GM13977 (cell line): ENCODE measurements at places on chromosomes 12 and 14.

DNA sequence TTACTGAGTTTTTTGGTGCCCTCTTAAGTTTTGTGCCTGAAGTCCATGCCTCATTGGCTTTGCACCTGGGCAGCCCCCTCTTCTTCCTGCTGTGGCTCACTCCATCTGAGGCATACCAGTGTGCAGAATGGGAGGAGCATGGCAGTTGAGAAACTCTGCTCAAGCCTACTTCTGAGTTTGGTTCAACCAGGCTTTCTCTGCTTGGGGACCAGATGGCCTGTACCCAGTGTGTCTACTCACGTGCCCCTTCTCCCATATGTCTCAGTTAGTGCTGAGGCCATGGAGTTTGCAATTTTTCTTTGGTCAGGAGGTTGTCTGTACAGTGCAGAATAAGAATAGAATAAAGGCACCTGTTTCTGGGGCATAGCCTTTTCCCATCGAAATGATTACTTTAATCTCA lies 383.3 kb upstream of the DDHD1 start:
- DNase-seq: no peak

DNA sequence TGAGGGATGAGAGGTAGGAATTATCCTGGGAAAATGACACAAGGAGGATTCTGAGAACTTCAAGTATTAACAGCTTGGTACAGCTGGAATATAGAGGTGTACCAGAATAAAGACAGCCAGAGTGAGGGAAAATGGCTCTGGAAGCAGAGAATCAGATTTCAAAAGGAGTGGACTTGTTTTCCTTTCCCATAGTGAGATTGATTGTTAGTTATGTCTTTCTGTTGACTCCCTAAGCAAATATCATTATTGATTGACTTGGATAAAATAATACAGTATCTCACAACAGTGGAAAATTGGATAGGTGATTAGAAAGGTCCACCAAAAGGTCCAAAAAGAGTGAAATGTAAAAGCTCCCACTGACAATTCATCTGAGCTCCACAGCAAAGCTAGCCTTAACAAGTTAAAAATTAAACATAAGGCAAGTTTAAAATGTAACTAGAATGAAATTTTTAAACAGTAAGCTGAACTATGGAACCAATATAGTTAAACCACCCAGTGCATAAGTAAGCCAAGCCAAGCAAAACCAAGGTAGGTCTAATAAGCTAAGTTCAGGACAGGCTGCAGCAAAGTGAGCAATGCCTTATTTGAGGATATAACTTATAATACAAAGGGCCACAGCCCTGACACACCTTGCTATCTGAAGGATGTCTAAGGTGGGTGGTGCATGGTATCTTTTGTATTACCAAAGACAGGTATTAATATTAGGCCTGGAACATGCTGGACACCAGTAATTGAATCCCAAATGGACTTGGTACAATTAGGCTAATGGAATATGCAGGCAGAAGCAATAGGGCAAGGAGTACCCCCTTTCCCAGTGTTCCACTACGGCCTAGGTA lies 21.8 kb downstream of the ENTPD5 start:
- no peak for DNase-seq

- no peak for DNase-seq
Measured at GRCh38 chr12:57657744-57658143, 24.7 kb upstream of the B4GALNT1 start.

- no peak for DNase-seq
Measured at GRCh38 chr12:10218021-10218420, 5.3 kb downstream of the GABARAPL1 start.

- DNase-seq: no peak
Measured at GRCh38 chr12:80121661-80122060, 22.3 kb downstream of the OTOGL start.

- no peak for DNase-seq
Measured at GRCh38 chr12:48441069-48441468, 31.3 kb upstream of the ANP32D start.

GRCh38 chr12:26608273-26608672 lies 224.7 kb downstream of the ITPR2 start:
- no peak for DNase-seq

- DNase-seq: no peak
Measured at GRCh38 chr12:107655281-107656065, 30.1 kb upstream of the PWP1 start.

- no peak for DNase-seq
Measured at GRCh38 chr12:100497105-100497795, 23.6 kb downstream of the NR1H4 start.

DNA sequence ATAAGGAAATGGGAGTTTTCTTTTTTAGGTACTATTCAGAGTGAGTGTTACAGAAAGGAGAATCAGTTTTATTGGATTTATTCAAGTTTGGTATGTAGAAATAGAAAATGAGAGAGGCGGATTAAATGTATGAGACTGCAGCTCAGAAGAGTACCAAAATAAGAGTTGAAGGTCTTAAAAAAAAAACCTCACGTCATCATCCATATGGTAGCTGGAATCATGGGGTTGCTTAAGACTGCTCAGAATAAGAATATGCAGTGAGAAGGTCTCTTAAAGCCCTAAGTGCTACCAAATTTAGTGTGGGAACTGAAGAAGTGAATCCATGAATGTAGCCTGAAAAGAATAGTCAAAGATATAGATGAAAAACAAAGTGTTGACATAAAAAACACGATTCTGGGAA lies 825.5 kb upstream of the SEL1L start:
- no peak for DNase-seq

- DNase-seq: no peak
Measured at GRCh38 chr14:96002498-96002884, 36.7 kb upstream of the C14orf132 start.

DNA sequence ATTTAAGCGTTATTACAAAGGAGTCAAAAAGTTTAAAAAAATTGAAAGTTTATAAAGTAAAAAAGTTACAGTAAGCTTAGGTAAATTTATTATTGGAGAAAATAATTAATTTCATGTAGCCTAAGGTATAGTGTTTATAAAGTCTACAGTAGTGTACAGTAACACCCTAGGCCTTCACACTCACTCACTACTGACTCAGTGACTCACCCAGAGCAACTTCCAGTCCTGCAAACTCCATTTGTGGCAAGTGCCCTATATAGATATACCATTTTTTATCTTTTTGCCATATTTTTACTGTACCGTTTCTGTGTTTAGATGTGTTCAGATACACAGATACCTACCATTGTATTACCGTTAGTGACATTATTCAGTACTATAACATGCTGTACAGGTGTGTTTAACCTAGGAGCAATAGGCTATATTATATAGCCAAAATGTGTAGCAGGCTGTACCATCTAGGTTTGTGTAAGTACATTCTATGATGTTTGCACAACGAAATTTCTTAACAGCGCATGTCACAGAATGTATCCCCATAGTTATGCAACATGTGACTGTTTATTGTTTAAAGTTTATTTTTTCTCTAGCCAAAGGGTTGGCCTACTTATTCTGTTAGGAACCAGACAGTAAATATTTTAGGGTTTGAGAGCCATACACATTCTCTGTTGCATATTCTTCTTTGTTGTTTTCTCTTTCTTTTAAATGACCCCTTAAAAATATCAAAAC lies 155.5 kb downstream of the PCNX1 start:
- no peak for DNase-seq

- no peak for DNase-seq
Measured at GRCh38 chr14:104510216-104510615, 69.3 kb upstream of the C14orf180 start.

GRCh38 chr14:61568572-61569011 lies 126.7 kb upstream of the HIF1A start:
- DNase-seq: peak; percentile 77

GRCh38 chr14:94638961-94639817 lies 27.0 kb downstream of the SERPINA3 start:
- no peak for DNase-seq

DNA sequence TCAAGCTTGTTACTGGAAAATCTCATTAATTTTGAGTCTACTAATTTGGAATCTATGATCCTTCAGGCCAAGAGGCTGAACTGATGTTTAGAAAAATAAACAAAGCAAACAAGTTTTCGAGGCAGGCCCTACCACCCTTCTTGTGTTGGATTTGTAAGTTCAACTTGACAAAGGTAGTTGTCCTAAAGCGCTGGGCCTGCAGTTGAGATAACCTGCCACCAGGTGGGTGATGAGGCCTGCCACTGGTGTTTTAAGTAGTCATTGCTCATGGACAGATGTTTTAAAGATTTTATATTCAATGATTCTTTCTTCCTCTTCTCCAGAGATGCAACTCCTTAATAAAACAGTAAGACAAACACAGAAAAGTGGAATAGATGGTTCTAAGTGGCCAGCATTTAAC lies 19.4 kb downstream of the ACVRL1 start:
- DNase-seq: peak; percentile 55

GRCh38 chr14:44449680-44450079 lies 57.4 kb downstream of the FSCB start:
- no peak for DNase-seq

GRCh38 chr12:59452746-59453145 lies 143.1 kb upstream of the SLC16A7 start:
- no peak for DNase-seq

DNA sequence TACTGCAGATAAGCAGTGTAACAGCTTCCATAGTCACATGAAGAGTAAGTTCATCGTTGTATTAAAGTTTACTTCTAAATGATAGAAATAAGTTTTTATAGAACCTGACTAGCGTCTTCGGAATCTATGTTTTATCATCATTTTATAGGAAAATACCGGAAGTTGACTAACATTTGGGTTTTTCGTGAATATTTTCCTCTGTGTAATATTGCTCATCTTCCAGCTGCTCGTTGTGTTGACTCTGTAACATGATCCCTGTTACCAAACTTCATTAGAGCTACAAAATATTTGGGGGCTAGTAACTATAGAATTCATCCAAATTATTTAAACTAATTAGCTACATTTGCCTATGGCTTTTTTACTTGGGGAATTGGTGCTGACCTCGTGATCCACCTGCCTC lies 37.2 kb downstream of the DDX51 start:
- DNase-seq: no peak

GRCh38 chr12:51028813-51029150 lies 2.6 kb upstream of the SLC11A2 start:
- DNase-seq: no peak

DNA sequence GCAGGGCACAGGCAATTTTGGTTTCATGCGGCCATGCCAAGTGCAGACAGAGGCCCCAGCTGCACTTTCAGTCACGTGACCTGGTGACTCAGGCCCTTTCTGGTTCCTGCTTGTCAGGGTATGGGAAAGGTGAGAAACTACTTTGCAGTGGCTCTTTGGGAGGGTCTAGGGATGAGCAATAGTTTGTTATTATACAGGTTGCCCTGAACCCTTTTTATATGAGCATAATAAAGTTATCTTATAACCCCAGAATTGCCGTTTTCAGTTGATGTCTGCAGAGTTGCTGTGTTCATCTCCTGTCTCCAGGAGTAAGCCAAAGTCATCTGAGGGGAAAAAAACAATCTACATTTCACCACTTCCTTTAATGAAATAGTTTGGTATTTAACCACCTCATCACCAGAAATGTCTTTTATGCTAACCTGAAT lies 30.9 kb upstream of the EMP1 start:
- peak; percentile 11 for DNase-seq

DNA sequence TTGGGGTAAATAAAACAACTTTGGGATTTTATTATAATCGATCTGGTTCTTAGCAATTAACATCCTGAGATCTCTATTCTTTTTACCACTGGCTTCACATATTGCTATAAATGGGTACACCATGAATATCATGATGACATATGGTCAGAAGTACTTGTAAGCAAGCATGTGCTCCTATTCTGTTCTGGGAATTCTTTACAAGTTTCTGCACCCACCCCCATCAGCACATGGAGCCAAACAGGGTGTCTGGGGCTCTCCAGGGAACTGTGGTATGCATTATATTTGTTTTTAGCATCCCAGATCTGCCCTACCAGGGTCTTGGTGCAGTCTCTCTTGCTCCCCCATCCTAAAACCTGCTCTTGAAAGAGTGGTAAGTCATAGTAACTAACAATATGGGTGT lies 31.3 kb downstream of the DMAC2L start:
- no peak for DNase-seq
